CD4-positive, alpha-beta T cell (primary cell): ENCODE measurements at places on chromosomes 3 and 15.

DNA sequence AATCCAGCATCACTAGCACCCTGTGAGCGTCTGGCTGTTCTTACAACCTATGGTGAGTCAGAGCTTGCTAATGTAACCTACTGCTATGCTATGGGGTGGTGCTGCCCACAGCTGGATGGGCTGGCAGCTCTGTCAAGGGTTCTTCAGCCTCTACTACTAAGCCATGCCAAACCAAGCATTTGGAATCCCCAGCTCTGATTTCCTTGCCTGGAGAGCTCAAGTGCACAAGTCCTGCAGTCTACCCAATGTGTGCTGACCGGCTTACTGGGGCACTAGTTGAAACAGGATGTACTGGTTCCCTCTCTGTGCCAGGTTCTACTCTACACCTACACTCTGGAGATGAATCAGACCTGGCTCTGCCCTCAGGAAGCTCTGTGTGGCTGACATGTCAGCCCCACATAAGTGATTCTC is 4.2 kb downstream of the TEX264 start:
- no peak for DNase-seq

DNA sequence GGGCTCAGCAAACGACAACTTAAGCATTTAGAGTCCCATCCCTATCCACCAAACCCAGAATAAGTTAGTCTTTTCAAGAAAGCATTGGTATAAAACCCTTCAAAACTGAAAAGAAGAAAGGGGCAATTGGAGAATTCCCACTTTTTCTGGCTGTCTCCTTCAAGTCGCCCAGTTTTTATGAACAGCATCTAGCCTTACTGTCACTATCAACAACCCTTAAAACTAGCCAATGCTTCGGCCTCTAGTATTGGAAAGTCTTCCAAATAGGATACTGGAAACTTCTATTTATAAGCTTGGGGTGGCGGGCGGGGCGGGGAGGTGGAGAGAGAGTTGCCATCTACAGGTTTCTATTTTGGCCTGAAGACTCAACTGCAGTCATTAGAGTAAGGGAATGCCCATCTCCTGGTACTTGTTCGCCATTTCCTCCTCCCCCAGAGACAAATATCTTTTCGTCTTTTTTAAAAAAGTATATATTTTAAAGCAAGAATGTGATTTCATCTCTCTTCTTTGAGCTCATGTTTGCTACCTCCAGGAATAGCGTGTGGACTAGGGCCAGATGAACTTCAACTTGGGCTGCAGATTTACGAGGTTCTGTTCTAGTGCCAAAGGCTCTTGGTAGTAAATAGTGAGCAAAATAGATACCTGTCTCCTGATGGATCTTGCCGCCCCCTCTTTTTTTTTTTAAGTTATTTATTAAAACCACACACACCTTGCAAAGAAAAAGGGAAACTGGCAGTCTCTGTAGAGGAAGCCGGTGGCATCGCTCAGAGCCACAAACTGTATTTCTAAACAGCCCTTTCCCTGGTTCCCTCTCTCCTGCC is 2.7 kb downstream of the BCL6 start:
- DNase-seq = no peak

DNA sequence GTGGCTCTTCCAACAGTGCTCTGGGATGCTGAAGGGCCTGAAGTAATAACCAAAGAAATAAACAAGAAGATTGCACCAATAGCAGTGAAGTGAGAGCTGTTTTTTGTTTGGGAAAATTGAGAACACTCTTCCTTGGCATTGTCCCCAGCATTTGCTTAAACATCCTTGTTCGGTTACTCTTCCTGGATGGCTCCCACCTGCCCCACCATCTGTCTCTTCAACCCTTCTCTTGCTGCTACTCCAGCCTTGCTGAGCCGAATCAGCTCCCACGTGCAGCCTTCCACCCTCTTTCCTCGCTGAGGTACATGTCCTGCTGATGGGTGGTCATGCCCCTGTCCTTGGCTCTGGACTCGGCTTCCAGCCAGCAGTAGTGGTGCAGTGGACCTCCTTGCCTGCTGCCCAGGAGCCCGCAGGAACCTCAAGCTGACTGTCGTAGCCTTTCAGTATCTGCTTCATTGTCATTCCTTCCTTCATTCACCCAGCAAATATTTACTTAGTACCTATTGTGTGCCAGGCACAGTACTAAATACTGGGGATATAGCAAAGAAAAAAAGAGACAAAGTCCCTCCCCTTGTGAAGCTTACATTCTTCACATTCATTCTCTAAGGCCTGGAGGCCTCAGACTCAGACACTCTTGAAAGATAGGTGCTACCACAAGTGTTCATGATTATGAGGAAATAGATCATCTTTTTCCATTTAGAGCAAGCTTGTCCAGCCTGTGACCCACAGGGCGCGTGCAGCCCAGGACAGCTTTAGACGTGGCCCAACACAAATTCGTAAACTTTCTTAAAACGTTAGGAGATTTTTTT is 17.1 kb upstream of the VILL start:
- DNase-seq = no peak

DNA sequence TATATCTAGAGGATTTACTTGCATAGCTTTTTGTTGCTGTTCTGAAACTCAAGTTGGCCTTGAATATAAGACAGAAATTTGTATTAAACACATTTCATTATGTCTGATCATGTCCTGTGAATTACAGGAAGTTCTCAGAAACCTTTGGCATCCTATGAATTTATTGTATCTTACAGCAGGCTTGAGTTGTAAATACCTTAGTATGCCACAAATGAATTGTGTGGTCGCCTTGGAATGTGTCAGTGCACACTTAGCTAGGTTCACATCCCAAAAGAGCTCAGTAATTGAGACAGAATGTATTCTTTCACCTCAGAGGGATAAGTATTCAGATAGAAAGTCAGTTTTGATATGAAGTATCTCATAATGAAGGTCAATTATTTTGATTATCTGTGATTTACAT is 83.4 kb downstream of the NEK11 start:
- DNase-seq = no peak

DNA sequence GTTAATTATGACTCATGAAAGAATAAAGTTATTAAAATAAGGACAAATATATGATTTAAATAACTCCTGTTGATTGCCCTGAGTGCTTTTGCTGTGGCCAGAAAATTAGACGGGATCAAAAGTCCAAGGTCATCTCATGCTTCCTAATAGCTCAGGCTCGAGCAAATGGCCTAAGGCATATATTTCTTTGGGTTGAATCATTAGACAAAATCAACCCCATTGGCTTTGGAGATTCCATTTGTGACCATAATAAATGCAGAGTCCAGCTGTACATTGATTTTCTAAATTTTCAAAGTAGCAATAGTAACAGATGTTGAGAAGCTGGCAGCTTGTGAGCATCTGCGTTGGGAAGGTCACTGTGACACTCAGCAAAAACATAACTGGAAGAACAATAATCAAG is 464.5 kb upstream of the TGFBR2 start:
- DNase-seq = no peak

DNA sequence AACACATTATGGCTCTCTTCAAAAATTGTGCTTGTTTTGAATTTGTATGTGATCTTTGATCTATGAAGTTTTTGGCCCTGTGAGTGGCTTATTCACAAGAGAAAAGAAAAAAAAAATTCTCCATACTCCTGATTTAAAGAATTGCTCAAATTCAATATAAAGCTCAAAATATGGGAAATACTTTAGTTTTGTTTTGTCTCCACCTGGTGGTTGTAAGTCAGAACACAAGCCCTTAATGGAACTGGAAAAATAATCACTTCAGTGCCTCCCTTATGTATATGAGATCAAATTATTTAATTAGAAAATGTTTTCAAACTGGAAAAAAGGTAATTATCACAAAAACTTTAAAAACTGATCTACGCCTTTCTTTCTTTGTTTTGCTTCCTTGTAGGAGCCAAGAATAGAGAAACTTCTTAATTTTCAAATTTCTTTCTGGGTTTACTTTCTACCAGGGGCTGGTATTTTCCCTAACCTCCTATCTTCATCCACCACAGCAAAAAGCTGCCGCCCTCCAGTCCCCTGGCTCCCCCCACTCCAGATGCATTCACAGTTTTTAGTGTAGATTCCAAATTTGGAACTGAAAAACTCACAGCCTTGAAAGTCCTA is 50.6 kb downstream of the SERP1 start:
- DNase-seq = no peak

- no peak for DNase-seq
These were observed 64.0 kb downstream of the USP13 start for GRCh38 chr3:179716811-179717210.

GRCh38 chr3:150760431-150761200 is 2.4 kb downstream of the SIAH2 start:
- no peak for DNase-seq

- no peak for DNase-seq
These were observed 2.4 kb downstream of the SLC28A2 start for GRCh38 chr15:45254405-45254804.

- DNase-seq = no peak
These were observed 326.0 kb upstream of the SGO1 start for GRCh38 chr3:20511863-20512505.

DNA sequence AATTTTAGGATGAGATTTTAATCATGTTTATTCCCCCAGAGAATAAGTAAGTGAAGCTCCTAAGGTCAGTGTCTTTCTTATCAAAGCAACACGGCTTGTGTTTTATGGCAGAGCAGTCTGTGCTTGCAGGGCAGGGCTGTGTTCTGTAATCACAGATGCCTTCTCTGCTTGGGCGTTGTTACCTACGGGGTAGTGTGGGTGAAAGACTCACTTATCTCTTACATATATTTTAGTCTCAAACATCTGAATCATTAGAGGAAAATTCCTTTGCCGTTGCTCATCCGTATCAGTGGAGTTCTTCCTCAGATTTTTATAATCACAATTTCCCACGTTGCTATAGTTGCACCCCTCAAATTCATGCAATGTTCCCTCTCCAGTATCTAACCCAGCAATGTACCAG is 271.7 kb upstream of the MEIS2 start:
- DNase-seq = no peak

DNA sequence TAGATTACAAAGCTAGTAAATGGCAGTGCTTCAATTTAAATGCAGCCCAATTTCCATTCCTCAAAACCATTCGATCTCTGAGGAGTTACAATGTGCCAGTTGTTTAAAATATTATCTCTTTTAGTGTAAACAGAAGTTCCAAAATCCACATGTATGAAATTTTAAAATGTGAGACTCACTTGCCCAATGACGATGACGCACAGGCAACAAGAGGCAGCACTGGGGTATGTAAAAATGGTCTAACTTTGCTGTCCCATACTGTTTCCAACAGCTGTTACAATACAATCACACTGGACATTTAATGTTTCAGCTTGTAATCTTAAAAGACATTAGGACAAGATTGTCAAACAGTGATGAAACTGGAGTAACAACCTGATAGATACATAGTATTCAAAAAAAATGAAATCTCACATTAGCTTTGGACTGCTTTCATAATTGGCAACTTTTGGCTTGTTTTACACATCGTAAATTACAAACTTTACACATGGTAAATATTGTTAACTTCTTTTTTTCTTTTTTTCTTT is 12.2 kb downstream of the SLTM start:
- DNase-seq = no peak

DNA sequence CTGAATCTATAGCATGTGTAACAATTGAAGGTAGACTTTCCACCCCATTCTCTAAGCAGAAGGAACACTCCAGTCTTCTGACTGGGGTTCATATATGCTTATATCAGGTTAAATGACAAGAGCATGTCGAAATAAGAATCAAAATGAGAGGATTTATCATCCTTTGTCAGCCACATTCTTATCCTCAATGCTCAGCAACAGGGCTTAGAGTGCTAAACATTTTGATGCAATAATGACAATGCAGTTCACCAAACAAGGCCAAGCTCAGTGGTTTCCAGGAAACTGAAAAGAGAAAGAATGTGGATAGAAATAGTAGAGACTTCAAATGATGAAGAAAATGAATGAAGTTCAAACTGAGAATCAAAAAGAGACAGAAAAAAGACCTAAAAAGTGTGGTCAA is 78.0 kb downstream of the FSIP1 start:
- DNase-seq = no peak

DNA sequence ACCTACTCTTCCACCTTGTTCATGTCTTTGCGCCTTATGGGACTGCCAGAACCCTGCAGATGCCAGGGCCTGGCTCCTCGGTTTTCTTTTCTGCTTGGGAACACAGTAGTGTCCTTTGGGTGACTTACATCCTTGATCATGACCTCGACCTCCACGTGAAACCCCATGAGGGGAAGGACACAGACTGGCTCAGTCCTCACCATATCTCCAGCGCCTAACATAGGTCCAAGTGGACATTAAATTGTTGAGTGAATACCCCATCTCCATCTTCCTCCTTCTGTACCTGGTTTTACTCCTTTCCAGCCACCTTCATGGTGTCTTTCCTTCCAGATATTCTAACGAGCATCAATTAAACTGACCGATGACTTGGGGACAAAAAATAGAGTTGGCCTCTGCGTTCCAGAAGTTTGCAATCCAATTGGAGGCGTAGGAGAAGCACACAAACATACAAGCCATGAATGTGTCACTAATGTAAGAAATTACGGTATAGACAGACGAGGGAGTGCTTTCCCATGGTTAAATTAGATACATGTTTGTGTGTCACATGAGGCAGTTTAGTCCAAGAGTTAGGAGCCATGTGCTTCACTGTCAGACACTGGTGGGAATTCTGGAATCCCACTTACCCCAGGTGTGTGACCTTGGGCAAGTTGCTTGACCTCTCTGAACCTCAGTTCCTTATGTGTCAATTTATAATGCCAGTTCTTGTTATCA is 907 bp upstream of the HERC1 start:
- no peak for DNase-seq

GRCh38 chr3:36514171-36514570 is 133.9 kb downstream of the STAC start:
- no peak for DNase-seq

- DNase-seq = no peak
These were observed 27.8 kb downstream of the SHQ1 start for GRCh38 chr3:72820415-72820814.

- DNase-seq = no peak
These were observed 221.9 kb upstream of the LRIG1 start for GRCh38 chr3:66722675-66723074.

GRCh38 chr3:12229146-12229851 is 59.6 kb upstream of the PPARG start:
- DNase-seq = no peak

- DNase-seq = no peak
These were observed 6.0 kb downstream of the GHRL start for GRCh38 chr3:10286596-10287295.

DNA sequence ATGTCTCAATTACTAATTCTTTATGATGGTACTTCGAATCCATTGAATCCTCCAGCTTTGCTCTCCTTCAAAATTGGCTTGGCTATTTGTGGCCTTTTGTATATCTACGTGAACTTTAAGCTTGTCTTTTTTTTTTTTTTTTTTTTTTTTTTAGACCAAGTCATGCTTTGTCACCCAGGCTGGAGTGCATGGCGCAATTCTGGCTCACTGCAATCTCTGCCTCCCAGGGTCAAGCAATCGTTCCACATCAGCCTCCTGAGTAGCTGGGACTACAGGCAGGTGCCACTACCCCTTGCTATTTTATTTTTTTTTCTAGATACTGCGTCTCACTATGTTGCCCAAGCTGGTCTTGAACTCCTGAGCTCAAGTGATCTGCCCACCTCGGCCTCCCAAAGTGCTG is 7.7 kb upstream of the DIPK2A start:
- DNase-seq = no peak
